Thyroid gland (tissue), 4 donors: ENCODE measurements at places on chromosomes 7 and 10.

DNA sequence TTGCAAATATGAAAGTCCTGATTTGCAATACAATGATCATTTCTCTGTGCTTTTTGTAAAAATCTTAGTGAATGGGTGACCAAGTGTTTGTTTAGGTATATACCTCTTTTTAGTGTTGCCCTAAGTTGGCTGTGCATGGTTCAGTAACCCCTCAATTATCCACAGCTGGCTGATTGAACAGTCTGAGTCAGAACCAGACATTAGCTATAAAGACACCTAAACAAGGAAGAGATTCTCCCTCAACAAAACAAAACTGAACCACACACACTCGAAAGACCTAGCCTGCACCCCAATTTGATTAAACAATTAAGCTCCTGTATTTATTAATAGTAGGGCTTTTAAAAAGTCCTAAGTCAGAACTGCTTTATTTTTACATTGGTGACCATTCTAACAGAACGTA lies 2.8 kb downstream of the RSBN1L start:
- DNase-seq = no peak

DNA sequence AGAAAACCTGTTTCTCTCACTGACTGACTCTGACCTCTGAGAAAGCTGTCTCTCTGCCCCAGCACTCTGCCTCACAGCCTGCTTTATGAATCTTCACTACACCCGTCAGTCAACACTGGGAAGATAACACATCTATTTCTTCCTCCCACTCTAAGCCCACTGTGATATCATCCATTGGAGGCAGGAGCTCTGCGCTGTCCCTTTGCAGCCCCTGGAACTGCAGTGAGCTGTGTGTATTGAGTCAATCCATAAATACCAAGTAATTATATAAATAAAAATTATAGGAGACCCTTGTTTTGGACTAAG lies 17.2 kb upstream of the FXYD4 start:
- no peak for DNase-seq

- no peak for DNase-seq
These were observed 18.4 kb downstream of the IFT22 start for GRCh38 chr7:101303102-101303701.

GRCh38 chr7:74183653-74184450 lies 9.7 kb downstream of the EIF4H start:
- no peak for DNase-seq

DNA sequence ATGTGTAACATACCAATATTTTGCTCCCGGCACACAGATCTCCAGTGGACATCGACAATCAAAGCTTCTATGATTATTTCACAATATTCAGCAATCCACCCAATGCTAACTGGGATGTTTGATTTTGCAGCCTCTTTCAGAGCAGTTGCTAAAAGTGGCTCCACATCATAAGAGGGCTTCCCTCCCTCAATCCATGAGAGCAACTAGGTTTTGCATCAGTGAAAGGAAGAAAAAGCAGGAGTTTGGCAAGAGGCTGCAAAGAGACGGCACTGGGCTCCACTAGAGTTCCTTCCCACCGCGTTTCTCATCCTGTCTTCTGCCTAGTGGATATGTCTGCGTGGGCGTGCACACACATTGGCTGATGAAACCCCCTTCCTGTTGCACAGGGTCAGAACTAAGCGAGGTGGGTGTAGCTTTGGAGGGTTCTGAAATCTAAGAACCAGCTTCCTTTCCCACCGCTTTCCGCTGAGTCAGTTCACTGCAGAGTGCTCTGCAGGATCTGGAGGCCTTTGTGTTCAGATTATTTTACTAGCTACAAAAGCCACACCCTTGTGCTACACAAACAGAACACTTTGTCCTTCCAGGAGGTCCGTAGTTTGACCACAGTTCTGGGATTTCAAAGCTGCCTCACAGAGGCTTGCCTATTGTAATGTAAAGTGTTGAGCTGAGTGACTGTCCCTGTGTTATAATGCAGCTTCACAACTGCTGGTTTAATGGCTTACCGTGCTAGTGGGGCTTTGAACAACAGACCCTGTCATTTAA lies 28.1 kb downstream of the ARL4A start:
- peak; percentile 65 for DNase-seq

GRCh38 chr10:47121336-47121735 lies 178.7 kb upstream of the GDF10 start:
- DNase-seq = no peak

- DNase-seq = no peak
These were observed 14.8 kb downstream of the HTR5A start for GRCh38 chr7:155084969-155085368.

GRCh38 chr7:101589976-101590662 lies 39.0 kb downstream of the MYL10 start:
- DNase-seq = no peak

DNA sequence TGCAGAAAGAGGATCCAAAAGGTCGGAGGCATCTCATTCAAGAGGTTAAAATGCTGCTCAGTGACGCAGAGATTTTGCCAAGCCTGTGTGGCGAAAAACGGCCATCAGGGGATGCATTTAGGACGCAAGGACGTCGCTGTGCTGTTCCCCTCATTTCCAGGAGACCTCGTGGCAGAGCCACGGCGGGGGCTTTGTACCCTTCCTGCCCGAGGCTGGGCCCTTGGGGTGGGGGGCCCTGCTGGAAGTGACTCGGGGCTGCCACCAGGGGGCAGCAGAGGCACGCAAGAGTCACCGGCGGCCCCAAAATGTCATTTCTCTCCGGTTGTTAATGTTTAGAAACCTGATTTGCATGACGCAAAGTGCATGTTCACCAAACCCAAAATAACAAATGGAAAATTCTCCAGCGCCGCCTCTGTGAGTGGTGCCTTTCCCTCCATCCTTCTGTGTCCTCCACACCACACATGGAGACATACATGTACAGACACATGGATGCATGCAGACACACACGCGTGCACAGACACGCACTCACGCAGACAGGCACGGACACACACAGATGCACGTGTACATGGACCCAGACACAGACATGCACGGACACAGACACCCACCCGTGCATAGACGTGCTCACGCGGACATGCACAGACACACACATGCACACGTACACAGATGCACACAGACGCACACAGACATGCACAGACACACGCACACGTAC lies 51.0 kb upstream of the NKX6-2 start:
- DNase-seq = peak; percentile 55

DNA sequence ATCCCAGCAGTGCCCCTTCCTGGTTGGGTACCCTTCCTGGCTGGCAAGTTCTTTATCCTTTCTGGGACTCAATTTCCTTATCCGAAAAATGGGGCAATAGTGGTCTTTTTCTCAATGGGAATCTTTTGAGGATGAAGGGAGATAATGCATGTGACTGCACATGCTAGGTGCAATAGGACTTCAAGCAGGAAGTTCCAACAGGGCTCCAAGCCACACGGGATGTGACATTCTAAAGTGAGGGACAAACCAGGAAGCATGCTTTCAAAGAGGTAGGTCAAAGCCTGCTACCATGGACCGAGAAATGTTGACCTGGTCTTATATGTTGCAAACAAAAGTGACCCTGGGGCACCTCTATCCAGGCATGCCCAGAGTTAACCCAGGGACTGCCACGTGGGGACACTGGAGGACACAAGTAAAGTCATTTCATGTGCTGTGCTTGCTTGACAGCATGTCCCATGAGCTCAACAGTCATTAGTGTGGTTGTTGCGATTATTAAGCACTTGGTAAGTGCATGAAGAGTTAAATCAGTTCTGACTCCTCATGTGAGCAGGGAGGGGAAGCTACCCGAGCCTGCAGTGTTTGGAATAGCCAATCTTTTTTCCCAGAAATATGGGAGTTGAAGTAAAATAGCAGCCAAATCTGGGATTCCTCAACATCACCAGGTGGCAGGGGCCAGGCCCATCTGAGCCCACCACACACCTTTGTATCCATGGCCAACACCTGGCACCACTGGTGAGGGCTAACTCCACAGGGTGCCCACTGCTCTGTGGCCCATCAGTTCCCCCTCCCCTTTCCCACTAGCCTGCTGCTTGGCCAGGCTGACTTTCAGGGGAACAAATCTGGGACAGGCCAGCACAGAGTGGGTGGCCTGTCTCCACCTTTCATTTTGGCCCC lies 5.7 kb downstream of the ARHGAP22 start:
- DNase-seq = no peak

GRCh38 chr10:133237588-133238465 lies at the start of gene VENTX:
VENTX (plus strand) TSS chr10:133237855; CDS start chr10:133237915, 60 bp downstream.
- DNase-seq = no peak

DNA sequence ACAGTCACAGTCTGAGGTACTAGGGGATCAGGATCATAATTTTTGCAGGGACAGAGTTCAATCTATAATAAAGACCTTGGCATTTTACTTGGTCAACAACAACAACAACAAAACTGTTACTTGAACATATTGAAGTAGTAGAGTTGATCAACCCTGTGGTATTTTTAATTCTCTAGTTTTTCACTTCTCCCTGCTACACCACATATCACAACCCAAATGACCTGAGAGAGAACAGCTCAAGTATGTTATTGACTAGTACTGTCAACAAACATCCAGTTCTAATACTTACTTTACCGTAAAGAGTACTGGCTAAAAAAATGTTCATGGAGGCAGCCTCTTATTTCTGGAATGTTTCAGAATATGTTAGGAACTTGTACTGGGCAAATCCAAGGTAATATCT lies 90.5 kb upstream of the FAM3C start:
- no peak for DNase-seq

DNA sequence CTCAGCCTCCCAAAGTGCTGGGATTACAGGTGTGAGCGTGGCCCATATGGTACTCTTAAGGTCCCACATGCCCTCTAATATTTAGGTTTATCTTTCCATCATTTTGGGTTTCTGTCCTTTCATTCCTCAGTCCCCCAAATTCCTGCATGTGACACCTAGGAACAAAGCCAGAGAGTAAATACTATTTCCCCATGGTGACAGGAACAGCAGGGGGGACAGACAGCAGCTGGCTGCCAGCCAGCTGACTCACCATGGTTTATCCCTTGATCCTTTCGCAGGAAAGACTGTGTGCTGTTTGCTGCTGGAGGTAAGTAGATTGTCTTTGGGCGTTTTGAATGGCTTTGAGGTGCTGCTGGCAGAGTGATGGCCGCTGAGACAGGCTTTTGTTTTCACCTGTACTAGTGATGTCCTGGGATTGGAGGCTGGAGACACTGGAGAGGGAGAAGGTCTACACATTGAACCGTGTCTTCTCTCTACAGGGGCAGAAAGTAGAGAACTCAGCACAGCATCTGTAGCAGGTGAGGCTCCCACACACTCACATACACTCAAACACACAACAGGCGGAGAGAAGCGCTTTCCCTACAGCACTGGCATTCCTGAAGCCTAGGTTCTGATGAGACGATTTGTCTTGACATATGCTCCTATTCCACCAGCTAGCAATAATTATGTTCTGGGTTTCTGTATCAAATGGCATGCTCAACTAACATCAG lies 83.7 kb upstream of the EFCAB10 start:
- DNase-seq = no peak

DNA sequence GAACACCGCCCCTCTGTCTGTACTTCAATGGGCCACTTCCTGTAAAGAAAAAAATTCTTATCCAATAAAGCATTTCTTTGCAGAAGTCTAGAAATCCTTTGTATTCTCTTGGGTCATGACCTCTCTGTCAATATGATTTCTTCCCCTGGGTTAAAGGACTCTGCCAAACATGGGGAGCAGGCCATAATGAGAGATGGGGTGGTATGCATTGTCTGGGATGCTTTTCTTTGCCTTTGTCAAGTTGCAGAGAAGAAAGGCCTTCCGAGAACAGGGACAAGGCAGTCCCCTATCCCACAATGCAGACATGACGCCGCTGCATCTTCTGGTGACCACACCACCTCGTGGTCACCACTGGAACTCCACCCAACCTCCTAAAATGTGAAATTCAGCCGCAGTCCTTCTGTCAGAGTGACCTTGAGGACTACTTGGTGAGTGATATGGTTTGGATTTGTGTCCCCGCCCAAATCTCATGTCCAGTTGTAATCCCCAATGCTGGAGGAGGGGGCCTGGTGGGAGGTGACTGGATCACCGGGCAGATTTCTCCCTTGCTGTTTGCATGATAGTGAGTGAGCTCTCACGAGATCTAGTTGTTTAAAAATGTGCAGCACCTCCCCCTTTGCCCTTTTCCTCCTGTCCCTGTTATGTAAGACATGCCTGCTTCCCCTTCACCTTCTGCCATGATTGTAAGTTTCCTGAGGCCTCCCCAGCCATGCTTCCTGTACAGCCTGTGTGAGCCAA lies 15.2 kb upstream of the FRMPD2 start:
- DNase-seq = peak; percentile 78

DNA sequence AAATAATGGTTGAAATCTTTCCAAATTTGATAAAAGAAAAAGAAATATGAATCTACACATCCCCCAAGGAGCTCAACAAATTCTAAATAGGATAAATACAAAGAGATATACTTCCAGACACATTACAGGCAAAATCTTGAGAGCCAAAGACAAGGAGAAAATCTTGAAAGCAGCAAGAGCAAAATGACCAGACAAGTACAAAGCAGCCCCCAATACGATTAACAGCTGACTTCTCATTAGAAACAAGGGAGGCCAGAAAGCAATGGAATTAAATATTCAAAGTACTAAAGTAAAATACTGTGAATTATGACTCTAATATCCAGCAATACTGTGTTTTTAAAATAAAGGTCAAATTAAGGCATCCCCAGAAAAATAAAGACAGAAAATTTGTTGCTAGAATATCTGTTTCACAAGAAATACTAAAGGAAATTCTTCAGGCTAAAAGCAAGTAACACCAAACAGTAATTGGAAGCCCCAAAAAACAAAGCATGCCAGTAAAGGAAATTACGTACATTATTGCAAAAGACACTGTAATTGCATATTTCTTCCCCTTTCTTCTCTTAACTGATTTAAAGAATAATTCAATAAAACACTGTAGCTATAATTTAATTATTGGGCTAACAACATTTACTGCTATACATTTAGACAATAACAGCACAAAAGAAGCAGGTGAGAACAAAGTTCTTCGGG lies 36.4 kb downstream of the ZNF438 start:
- DNase-seq = no peak

GRCh38 chr7:100655908-100656674 lies at the start of gene ACTL6B:
ACTL6B (minus strand) TSS chr7:100656448; CDS start chr7:100656354, 94 bp downstream.
- peak; percentile 31 for DNase-seq

DNA sequence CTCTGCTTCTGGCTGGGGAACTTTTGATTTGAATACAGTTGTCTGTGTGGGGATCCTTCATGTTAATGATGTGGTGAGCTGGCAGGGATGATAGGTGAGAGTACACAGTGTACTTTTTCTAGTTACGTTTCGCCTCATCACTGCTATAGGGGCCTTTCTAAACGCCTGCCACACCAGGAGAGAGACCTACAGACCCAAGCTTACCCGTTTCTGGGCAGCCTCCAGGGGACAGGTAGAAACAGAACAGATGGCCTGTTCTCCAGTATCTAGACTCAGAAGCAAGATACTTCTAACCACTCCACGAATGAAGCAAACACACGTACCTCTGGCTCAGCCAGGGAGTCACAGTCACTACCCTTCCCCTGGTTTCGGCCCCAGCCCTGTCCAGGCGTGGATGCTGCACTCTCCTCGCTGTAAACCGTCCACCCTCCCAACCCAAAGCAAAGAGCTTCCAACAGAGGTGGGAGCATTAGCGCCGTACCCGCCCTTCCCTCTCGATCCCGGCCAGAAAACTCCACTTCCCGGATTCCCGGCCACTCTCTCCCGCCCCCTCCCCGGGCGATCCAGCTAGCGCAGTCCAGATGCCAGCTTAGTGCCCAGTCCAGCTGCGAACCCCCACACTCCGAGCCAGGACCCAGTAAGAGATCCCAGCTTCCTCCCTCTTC lies 1.2 kb downstream of the CCDC6 start:
- peak; percentile 49 for DNase-seq

GRCh38 chr10:32367793-32368453 lies 21.0 kb upstream of the EPC1 start:
- peak; percentile 76 for DNase-seq

GRCh38 chr10:57362811-57363210 lies 904.9 kb downstream of the IPMK start:
- DNase-seq = no peak

GRCh38 chr7:157675427-157675927 lies 338.7 kb downstream of the DNAJB6 start:
- DNase-seq = no peak
